Effector memory CD4-positive, alpha-beta T cell (primary cell): ENCODE measurements at places on chromosomes 1 and 21.

- no peak for DNase-seq
These were observed 19.0 kb upstream of the SLC6A9 start for GRCh38 chr1:44050261-44050660.

DNA sequence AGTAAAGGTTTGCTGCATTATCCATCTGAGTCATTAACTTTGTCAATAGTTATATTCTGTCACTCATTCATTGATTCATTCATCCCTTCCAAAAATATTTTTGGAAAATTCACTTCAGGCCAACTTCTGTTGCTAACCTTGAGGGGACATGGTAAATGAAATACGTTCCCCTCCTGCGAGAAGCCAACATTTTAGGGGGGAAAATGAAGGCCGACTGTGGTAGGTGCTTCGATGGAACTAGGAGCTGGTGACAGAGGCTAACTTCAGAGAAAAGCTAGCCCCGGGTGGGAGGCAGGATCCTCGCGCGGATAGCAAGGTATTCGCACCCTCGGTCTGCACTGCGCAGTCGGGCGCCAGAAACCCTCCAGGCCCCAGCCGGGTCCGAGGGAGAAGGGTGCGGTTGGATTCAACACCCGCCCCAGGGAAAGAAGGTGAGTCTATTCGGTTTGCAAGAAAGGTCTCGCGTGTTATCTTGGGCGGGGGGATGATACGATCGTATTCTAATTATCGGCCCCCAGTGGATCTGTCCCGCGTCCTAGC lies 646 bp upstream of the RRP15 start:
- no peak for DNase-seq

DNA sequence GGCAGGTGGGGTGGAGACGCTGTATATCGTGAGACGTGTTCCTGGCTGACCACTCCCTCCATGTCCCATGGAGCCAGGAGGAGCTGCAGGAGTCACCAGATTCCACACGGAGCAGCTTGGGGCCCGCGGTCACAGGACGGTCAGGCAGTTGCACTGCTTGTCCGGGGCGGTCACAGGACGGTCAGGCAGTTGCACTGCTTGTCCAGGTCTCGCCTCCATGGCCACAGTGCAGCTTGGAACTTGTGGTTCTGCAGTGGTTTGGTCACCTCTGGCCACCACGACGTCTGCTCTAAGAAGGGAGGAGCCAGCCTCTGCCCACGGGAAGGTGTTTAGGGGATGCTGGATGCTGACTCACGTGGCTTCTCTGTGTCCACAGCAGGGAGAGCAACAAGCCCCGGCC lies 33.0 kb downstream of the SLX9 start:
- no peak for DNase-seq

- DNase-seq, result no peak
These were observed 119.9 kb downstream of the MAST2 start for GRCh38 chr1:45923343-45923742.

DNA sequence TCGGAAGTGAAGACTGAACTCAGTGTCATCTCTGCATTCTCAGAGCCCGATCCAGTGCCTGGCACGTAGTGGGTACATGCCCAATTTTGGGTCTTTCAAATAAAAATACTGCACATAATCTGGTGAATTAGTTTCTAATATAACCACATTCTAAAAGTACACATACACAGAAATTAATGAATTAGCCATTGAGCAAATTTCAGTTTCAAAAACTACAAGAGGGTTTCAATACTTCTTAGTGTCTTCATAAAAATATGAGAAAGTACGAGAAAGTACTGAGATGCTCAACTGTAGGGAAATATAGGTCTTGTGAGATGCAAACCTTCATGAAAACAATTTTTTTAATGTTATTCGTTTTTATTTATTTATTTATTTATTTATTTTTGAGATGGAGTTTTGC lies 86.9 kb downstream of the SMYD2 start:
- DNase-seq, result no peak

- no peak for DNase-seq
These were observed 10.5 kb upstream of the LELP1 start for GRCh38 chr1:153192697-153193096.

DNA sequence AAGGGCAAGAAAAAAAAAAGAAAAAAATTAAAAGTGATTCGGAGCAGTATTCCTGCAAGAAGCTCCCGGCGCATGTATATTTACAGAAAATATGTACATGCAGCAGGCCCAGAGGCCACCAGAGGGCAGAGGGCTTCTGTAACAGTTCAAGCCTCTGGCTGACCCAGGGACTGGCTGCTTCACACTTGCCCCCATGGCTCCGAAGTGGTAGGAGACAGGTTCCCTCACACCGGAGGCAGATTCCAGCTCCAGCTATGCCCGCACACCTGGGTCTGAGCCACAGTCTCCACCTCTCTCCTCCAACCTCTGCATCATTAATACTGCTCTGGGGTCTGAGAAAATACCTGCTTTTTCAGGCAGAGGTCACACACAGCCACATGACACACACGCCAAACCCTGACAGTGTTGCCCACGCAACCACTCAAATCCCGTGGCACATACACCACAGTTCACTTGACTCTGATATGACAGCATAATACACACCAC lies 2.2 kb upstream of the ARHGAP30 start:
- peak; percentile 9 for DNase-seq

DNA sequence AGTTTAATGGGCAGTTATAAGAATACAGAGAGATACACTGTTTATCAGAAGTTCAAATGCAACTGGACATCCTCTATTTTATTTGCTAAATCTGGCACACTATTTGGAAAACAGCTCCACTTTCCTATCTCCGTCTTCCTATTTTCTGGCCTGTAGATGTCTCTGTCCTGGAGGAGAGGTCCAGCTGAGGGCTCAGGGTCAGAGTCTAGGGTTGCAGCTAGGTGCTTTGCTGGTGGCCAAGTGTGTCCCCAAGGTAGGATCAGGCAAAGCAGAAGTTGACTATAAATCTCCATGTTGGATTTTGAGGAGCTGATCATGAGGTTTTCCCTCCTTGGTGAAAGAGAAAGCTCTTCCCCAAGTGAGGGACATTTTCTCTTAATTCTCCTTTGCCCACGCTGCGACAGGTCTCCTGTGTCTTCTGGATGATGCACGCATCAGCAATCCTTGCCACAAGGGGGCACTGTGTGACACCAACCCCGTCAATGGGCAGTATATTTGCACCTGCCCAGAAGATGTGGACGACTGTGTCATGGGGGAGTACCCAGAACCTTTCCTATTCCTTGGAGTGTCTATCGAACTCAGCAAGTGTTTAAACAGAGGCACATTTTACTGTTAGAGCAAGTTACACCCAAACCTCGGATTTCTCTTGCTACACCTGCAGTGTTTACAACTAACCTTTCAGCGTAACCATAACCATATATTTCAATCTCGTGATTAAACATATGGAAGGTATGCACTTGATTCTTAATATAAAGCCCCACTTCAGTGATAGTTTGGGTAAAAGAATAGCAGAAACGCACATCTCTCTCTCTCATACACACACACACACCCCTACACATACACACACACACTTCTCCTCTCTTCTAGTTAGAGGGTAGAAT lies 10.2 kb downstream of the ADAM30 start:
- DNase-seq, result peak; percentile 46
